Stimulated activated CD4-positive, alpha-beta T cell treated with anti-CD3 and anti-CD28 coated beads, Interleukin-1b, Interleukin-23, amount 100 ng/mL, for 24 hours (primary cell): ENCODE measurements at places on chromosomes 7 and 10.

- DNase-seq, result no peak
Measured at GRCh38 chr7:155693826-155694225, 49.4 kb downstream of the RBM33 start.

GRCh38 chr7:24769851-24770250, 12.6 kb upstream of the GSDME start:
- no peak for DNase-seq

DNA sequence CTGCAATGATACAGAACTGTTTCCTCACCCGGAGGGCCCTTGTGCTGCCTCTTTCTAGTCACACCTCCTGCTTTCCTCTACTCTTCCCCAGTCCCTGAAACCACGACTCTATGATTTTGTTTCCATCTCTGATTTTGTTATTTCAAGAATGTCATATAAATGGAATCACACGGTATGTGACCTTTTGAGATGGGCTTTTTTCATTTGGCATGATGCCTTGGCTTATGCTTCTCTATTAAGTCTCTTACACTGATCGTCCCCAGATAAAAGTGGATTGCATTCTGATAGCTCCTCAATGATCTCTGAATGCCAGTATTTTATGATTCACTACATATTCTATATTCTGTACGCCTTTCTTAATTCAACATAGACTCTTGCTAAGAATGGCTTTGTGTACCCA, 78.2 kb downstream of the GALNT11 start:
- no peak for DNase-seq

DNA sequence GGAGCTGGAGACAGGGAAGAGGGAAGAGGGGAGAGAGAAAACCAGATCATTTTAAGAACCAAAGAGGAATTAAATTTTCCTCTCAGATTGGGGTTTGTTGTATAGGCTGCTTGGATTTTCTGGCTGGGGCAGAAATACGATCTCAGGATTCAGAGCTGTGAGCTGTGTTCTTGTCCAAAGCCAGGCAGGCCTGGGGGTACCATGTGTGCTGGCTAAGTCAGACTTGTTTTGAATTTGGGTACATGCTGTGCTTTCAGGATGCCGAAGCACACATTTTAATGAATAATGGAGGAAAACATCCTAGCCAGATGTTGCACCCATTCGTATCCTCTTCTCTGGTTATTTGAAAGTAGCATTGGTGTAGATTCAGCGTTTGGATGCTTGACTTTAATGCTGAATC, 170.3 kb upstream of the PODXL start:
- DNase-seq, result no peak

DNA sequence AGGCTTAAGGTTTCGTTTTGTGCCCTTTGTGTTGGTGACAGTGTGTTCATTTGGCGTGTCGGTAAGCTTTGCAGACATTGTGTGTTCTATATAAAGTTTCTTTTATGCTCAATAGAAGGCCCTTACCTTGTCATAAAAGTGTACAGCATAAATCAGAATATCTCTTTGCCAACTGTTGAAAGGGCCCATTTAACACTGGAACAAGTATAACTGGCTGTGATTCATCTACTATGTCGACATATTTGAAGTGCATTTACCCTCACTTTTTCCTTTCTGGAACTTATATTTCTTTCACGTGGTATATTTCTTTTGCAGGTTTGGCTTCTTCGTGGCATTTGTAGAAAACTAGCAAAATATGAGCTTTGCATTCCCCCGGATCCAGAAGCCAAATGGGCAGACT, 32.7 kb downstream of the EEPD1 start:
- no peak for DNase-seq

- DNase-seq, result no peak
Measured at GRCh38 chr10:77162697-77163096, 474.9 kb downstream of the KCNMA1 start.

DNA sequence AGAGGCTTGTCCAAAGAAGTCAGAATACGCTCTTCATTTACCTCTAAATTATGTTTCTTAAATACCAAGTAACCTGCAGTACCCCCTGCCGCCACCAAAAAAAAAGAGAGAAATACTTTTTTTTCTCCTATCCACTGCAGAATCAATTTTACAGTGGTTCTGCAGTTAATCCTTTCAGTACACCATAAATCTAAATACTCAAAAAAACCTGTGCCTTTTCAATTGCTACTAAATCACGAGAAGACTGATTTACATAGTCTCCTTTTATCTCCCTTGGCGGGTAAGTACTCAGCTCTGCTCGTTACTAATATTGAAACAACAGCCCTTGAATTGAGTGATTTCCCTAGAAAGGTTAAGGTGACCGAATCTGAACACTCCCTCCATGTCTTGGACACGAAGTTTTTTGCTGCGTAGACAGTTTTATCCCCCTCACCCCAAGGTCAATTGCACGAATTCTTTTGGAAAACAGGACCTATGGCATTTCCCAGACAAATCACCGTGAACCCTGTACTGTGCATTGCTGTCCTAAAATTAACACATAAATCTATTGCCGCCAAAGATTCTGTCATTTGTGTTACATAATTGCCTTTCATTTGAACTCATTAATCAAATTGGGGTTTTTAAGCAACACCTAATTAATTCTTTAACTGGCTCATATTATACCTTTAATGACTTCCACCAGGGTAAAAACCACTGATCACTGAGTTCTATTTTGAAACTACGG, 512 bp upstream of the VIM start:
- DNase-seq, result no peak
